ENCODE measurements at places on chromosomes 12 and 14.

GRCh38 chr14:92451245-92451644 lies 62.3 kb upstream of the RIN3 start:
- DNase-seq, result no peak

DNA sequence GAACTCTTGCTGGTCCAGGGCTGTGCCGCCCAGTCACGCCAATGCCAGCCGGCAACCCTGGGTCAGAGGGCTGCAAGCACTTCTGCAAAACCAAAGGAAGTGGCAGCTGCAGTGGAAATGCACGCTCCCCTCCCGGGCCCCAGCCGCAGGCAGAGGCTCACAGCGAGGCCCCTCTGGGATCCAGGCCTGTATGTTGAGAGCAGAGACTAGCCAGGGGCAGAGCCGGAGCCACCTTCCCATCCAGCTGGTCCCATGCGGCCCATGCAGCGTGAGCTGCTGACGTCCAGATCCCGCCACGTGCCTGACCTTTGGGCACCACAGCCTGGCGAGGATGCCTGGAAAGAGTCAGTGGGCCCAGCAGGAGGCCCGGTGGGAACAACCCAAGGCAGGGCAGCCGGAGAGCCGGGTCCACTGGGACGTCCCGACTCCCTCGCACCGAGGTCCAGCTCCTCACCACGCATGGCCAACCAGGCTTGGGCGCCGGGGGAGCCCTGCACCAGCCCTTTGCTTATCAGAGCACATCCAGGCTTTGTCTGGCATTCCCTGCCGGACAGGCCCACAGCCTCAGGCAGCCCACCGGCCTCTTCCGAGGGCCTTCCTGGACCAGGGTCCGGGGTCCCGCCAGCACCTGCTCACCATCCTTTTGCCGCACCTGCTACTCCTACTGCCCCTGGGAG lies 4.3 kb downstream of the GPR132 start:
- no peak for DNase-seq

- no peak for DNase-seq
Measured at GRCh38 chr12:96421014-96421413, 20.8 kb upstream of the CDK17 start.

GRCh38 chr12:24561411-24561871 lies 387.5 kb downstream of the BCAT1 start:
- DNase-seq, result no peak

GRCh38 chr12:119692997-119693396 lies 25.1 kb downstream of the PRKAB1 start:
- DNase-seq, result no peak

- no peak for DNase-seq
Measured at GRCh38 chr12:109421355-109422087, 55.6 kb downstream of the KCTD10 start.

DNA sequence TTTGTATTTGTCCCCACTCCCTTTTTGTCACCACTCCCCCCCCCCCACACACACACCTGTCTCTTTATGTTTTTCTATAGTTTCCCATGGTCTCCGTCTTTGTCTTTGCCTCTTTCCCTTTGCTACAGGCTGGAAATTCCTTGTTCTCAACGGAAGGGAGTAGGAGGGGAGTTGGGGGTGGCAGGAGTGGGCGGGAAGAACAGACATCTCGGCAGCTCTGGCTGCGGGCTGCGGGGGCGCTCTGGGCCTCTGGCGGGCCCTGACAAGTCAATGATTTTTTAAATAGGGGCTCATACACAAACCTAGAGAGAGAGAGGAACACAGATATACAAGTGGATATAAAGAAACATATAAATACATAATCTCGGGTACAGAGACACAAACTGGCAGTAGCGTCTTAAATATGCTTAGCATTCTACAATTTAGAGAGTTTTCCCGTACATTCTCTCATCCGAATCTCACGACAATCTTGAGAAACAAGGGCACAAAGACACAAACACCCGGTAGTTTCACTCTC lies 2.4 kb upstream of the NAB2 start:
- peak; percentile 57 for DNase-seq

DNA sequence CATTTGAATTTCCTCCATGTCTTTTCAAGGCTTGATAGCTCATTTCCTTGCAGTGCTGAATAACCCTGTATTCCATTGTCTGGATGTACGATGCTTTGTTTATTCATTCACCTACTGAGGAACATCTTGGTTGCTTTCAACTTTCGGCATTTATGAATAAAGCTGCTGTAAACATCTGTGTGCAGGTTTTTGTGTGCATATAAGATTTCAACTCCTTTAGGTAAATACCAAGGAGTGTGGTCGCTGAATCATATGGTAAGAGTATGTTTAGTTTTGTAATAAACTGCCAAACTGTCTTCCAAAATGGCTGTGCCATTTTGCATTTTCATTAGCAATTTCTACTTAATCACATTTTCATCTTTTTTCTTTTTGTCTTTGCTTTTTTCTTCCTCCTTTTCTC lies 327.7 kb upstream of the TBX3 start:
- no peak for DNase-seq

GRCh38 chr12:75692876-75693275 lies 181.5 kb upstream of the KRR1 start:
- no peak for DNase-seq

DNA sequence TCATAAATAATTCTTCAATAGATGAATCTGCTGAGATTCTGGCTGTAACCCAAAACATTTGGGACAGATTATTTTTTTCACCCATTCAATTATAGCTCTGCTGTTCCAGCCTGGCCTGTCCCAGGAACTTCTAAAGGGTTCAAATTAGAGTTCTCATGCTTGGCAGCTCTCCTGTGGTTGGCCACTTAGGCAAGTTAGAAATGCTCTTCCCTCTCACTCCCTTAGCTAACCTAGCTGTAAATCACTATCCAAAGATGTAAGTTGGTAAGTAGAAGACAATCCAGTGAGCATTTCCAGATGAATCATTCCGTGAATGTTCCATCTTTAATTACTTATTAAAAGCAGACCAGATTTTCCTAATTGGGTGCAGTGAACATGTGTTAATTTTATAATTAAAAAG lies 760.4 kb upstream of the TBX3 start:
- DNase-seq, result no peak

DNA sequence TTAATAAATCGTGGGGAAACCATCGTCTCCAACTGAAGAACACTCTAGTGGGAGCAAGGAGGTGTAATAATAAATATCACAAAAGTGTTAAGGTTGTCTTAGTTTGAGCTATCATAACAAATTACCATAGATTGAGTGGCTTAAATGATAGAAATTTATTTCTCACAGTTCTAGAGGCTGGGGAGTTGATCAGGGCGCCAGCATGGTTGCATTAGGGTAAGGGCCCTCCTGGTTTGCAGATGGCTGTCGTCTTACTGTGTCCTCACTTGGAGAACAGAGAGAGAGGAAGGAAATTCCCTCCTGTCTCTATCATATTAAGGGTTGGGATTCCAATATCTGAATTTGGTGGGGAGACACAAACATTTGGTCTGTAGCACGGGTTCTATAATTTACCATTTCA lies 33.0 kb downstream of the MRPS35 start:
- DNase-seq, result no peak

GRCh38 chr14:64218344-64219240 lies 75.6 kb downstream of the ESR2 start:
- DNase-seq, result no peak

DNA sequence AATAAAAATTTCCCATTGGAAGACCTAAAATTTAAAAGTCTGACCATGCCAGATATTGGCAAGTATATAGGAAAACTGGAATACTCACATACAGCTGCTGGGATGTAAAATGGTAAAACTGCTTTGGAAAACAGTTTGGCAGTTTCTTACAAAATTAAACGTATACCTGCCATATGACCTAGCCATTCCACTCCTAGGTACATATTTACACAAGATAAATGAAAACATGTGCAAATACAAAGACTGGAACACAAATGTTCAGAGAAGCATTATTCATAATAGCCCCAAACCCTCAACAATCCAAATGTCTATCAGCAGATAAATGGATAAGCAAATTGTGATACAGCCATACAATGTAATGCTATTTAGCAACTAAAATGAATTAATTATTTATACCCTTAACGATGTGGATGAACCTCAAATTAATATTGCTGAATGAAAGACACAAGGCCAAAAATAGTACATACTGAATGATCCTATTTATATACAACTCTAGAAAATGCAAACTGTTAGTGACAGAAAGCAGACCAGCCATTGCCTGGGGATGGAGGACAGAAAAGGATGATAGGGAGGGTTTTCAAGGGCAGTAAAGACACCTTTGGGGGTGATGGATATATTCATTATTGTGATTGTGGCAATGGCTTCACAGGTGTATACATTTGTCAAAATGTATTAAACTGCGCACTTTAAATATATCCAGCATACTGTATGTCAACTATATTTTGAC lies 21.3 kb upstream of the TCP11L2 start:
- DNase-seq, result peak; percentile 67

DNA sequence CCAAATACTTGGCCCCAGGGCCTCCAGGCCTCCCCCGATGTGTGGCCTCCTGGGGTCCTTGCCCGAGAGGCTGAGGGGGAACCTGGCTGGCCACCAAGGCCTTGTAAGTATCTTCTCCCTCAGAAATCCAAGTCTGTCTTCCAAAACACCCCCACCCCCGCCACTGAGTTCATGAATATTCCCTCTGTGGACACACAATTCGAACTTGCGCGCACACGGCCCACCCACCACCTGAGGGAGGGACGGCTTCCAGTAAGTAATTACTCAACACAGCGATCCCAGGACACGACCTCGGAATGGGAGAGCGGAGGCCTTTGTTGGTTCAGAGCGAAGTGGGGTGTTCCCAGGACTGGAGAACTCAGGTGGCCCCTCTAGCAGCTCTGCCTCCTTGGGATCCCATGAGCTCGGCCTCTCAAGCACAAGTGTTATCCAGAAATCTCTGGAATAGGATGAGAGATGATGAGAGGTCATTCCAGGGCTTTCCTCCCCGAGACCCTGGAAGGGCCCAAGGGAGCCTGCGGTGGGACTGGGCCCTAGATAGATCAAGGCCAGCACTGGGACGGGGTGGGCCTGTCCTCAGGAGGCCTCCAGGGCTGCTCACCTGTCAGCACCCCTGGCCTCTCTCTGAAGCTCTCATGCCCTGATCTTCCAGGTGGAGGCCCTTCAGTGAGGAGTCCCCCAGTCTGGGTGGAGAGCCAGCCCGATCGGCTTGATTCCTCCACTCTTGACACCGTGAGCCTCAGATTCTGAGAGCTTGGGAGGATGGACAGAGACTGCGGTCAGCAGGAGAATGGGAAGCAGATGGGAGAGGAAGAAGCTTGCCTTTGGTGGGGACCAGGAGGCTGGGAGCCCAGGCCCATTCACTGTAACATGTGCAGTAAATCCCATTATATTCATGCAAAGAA lies 219.0 kb upstream of the RTL1 start:
- no peak for DNase-seq

GRCh38 chr14:105418269-105419194 lies 1.1 kb upstream of the MTA1 start:
- no peak for DNase-seq

All from NCI-H526 treated with DMSO at 0.1 percent for 48 hours (cell line).